ENCODE measurements at places on chromosomes 12 and 14.

- DNase-seq = no peak
Measured at GRCh38 chr14:92582706-92583452, 69.3 kb downstream of the RIN3 start.

GRCh38 chr14:46344327-46344937 lies 307.1 kb downstream of the RPL10L start:
- DNase-seq = no peak

- DNase-seq = no peak
Measured at GRCh38 chr12:54049108-54049507, 4.5 kb upstream of the HOXC4 start.

DNA sequence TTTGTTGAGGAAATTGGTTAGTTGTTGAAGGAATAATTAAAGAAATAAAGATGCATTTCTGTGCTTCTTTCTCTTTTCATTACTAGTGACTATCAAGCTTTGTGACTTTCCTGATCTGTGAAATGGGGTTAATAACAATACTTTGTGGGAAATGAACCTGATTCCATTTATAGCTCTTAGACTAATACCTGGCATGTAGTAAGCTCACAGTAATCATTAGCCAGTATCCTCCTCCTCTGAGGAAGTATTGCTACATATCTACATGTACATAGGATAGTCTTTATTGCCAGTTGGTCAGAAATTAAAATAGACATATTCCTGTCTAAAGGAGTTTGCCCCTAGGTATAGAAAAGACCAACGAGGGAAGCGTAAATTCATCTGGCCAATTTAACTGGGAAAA lies 1.8 kb upstream of the CCDC198 start:
- DNase-seq = no peak

GRCh38 chr12:107779077-107779831 lies 4.8 kb downstream of the ASCL4 start:
- no peak for DNase-seq

- DNase-seq = no peak
Measured at GRCh38 chr14:69661194-69661537, 49.8 kb downstream of the SUSD6 start.

GRCh38 chr14:95597784-95598211 lies 62.9 kb downstream of the GLRX5 start:
- peak; percentile 43 for DNase-seq

DNA sequence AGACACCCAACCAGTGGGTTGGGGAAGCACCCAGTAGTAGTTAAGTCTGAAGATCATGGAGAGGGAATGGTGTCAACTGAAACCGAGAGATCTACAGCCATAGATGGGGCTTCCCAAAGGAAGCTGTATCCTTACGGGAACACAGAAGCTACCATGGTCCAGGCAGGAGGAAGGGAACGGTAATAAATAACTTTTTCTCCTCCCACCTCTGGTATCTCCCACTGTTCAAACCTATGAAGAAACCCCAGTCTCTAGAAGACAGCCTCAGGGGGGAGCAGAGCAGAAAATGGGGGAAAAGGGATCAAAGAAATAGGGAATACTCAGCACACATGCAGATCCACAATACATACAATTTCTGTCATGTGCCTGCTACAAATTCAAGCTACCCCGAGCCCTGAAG lies 33.4 kb downstream of the ZNF605 start:
- DNase-seq = no peak

- no peak for DNase-seq
Measured at GRCh38 chr14:95725685-95726336, 11.9 kb upstream of the TCL1A start.

DNA sequence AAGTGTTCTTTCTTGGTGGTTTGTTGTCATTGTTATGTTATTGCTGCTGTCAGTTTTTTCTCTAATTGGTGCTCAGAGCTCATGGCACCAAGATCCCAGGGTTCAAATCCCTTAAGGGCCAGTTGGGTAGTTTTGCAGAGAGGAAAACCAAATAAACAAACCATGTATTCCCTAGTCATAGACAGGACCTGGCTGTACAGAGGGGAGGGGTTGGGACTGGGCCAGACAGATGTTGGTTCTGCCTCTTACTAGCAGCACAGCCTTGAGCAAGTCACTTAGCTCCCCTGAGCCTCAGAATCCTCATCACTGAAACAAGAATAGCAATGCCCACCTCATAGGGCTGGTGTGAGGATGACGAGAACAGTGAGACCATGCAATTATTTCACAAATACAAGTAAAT lies 53.4 kb downstream of the LTBP2 start:
- DNase-seq = peak; percentile 69

- no peak for DNase-seq
Measured at GRCh38 chr12:69457433-69457832, 12.8 kb upstream of the FRS2 start.

DNA sequence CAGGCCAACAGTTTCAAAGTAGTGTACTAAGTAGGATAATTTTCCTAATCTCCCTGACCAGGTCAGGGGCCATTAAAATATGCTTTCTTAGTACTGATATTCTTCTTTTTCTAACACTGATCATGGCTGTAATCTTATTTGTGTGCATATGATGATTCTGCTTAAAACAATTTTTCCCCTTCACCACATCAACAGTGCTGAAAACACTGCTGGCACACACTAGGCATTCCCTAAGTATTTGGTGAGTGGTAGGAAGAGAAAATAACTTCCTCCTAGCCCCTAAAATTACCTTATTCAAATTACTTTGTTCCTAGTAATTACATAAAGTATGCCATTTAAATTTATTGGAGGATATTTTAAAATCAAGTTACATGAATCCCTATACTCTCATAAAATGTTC lies 49.9 kb upstream of the BBS10 start:
- DNase-seq = no peak

DNA sequence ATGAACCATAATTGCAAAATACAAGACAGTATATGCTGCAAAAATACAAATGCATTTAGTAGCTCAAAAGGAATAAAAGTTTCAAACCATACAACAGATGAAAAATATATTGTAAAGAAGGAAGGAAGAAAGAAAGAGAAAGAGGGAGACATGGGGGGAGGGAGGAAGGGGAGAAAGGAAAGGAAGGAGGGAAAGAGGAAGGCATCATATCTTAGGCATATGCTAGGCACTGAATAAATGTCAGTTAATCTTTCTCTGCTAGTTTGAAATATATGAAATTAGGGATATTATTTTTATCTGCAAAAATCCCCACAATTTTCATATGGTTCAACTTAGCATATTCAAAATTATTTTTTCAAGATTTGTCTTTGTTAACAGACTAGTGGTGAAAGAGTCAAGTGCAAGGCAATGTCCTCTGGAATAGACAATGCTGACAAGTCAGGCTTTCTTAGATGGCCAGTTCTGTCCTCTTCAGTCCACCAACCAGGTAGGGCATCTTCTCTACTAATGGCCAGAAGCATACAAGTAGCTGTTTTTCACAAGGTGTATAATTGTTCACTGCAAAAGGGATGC lies 506.4 kb downstream of the PRKD1 start:
- no peak for DNase-seq

- no peak for DNase-seq
Measured at GRCh38 chr12:102509123-102509626, 28.8 kb upstream of the IGF1 start.

DNA sequence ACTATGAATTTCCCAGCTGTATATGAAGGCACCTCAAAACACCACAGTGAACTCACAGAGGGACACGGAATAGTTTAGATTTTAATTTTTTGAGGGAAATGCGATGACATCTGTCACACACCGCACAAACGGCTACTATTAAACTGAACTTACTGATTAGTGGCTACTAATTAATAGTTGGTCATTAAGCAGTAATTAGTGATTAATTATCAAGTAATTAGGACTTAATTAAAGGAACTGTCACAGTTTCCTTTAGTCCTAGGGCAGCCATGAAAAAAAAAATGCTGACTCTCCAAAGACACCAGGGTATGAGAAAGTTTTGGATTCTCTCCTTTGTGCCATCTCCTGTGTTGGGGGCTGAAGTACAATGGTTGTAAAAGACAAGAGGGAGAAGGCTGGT lies 2.9 kb downstream of the OAS1 start:
- DNase-seq = no peak

- peak; percentile 76 for DNase-seq
Measured at GRCh38 chr14:75454963-75455546, 27.2 kb downstream of the JDP2 start.

DNA sequence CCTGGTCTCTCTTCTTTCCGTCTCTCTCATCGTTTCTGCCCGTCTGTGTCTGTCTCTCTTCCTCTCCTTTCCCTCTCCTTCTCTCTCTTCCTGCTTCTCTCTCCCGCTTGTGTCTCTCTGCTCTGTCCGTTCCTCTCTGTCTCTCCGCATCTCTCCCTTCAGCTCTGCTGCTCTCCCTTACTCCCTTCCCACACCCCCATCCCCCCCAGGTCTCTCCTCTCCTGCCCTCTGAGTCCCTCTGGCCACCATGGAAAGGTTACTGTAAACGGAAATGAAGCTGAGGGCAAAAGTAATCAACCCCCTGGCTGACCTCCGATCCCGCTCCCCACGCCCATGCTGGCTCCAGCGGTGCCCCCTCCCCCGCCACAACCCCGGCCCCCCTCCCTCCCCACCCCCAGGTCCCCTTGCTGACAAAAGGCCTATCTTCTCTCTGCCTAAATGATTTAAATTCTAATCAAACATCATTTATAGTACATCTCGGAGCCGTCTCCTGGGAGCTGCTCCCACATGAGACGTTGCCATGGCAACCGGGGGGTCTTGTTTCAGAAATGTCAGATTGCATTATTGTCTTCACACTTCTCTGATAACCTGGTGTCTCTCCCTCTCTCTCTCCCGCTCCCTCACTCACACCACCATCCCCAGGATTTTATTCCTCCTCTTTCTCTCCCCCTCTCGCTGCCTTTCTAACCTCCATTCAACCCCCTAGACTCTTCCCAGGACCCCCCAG lies 203.8 kb downstream of the RBM19 start:
- no peak for DNase-seq

DNA sequence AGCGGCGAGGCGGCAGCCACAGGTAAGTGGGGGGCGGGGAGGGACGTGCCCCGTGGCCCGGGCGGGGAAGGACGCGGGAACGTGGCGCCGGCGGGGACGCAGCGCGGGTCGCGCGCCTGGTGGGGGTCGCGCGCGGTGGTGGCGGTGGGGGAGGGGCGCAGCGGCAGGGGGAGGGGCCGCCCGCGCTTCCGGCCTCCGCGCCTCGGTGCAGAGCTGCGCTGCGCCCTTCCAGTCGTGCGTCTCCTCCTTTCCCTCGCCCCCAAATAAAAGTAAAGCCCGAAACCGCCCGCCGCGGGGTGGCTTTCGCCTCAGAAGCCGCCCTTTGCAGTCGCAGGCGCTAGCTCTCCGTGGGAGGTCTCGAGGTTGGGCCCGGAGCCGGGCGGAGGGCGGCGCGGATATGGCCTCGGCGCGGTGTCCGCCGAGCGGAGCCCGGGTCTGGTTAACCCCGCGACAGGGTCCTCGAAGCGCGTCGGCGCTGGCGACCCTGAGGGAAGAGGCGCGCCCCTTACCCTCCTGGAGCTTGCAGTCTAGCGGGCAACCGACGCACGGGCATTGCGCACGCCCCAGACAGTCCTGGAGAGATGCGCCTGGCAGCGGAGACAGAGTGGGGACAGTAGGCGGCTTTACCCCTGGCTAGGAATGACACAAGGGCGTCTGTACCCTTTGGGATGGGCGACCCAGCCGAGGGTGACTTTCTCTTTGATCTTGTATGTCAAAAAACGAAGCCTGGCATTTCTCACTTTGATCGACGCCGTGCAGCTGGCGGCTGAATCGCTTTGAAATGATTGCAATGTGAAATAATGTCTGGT lies 589 bp downstream of the ATF1 start:
- DNase-seq = peak; percentile 35

DNA sequence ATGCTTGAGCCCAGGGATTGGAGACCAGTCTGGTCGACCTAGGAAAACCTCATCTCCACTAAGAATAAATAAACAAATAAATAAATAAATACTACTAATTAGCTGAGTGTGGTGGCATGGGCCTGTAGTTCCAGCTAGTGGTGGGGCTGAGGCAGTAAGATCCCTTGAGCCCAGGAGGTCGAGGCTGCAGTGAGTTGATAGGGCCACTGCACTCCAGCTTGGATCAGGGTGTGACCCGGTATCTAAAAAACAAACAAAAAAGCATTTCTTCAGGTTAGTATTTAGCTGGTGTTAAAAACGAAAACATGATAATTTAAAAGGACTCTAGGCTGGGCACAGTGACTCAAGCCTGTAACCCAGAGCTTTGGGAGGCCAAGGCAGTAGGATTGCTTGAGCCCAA lies 1.2 kb upstream of the FGD4 start:
- no peak for DNase-seq

GRCh38 chr12:116336542-116337065 lies 59.1 kb upstream of the MED13L start:
- DNase-seq = peak; percentile 77

DNA sequence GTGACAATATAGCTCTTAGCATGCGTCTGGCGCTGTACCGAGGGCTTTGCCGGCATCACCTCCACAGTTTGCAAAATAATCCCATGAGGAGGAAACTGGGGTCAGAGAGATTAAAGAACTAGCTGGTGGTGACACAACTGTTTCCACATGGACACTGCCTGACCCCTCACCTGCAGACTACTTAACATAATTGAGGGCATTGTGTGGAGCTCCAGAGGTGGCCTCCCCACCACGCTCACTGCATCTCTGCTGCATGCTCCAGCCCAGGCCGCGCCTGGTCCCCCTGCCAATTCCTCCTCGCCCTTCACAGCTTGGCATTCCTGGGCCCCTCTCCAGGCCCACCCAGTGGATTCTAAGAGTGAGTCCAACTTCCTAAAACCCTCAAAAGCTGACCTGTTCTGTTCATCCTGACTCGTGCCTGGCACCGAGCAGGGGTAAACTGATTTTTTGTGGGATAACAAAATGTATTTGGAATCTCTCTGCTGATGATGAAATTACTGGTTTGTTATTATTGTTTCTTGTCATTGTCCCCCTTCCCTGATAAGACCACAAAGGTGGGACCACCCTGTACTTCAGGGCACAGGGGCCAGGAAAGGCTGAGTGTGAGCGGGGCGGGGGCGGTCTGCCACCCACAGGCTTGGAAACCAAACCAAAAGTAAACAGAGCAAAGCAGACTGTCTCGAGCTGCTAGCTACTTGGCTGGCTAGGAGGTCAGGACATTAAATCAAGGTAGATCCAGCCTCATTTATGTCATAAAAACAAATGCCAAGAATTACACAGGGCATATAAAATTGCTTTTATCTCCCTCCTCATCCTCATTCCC lies 40.6 kb downstream of the CHGA start:
- DNase-seq = no peak

DNA sequence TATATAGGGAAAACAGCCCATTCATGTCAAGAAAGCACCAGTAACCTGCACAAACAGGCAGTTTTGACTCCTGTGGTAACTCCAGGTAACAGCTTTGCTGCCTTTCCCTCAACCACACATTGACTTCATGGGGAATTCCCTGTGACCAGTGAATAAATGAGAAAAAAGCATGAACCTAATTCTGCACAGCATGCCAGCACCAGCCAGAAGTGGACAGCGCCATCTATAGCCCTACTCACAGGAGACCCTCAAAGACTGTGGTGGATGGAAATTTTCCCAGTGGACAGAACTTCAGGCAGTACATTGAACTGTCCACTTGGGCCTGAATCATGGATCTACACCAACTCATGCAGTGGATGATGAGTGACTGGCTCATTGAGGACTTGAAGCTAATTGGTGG lies 152.1 kb downstream of the SLC8A3 start:
- DNase-seq = no peak

GRCh38 chr12:70040141-70040540 lies 203.1 kb upstream of the CNOT2 start:
- DNase-seq = peak; percentile 72
